ENCODE measurements at places on chromosomes 5 and 9.

GRCh38 chr9:136666372-136667213 is 3.9 kb downstream of the EGFL7 start:
- DNase-seq: no peak

- peak; percentile 48 for DNase-seq
Observed at GRCh38 chr5:150605546-150605945, 34.9 kb upstream of the SYNPO start.

DNA sequence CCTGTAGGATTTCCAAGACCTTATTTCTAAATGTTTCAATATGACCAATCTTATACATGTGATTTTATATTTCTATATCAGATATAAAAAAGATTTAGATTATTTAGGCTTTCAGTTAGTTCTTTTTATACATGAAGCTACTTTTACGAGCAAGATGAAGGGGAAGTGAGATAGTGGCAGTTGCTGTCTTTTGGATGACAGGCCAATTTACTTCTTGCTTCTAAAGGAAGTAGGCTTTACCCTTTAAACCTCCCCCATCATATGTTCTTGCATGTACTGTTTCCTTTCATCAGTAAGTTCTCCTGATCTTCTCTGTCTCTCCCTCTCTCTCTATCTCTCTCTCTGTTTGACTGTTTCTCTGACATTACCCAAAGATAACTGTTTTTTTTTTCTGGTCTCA is 4.0 kb upstream of the TYRP1 start:
- DNase-seq: no peak

DNA sequence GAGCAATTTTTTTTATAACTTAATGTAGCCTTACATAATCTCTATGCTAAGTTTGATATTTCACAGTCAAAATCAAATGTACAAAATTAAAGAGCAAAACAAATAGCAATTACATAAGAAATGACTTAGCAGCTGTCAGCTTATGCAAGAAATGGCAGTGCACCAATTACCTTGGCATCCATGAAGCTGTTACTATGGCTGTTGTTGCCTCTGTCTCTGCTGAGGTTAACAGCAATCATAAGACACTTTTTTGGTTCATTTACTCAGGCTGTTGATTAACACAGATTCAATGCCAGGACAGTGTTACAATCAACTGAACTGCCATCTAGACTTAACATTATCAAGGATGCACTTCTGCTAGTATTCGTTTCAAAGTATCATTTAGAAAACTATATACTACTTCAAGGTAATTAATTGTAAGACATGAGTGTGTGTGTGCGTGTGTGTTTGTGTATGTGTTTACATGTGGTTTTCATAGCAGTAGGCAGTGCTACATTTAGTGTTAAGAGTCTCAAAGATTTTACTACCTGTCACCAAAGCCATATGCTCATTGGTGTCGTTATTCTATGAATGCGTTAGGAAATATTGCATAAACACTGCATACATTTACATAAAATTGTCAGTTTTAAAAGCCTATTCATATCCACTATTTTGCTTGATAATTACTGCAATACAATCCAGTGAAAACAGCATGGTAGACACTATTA is 1084.2 kb upstream of the COX7C start:
- DNase-seq: peak; percentile 18

GRCh38 chr9:109843641-109844040 is 63.6 kb downstream of the PALM2AKAP2 start:
- no peak for DNase-seq

- no peak for DNase-seq
Observed at GRCh38 chr9:532707-533106, 308.8 kb upstream of the DMRT1 start.

DNA sequence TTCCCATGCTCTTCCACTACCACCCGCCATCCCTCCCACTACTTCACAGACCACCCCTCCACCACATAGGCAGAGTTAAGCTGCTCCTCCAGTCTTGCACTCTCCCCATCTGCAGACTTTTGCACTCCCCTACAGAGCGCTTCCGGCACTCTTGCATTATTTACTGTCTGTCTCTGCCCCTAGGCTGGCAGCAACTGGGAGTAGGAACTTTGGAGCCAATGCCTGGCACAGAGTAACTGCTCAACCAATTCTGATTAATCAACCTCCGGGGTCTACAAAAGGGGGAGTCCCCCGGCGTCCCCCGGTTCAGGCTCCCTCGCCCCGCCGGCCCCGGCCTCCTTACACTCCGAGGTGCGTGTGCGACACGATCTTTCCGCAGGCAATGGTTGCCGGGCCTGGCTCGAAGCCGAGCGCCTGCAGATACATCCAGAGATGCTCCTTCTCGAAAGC is 498 bp downstream of the HAUS6 start:
- peak; percentile 20 for DNase-seq

GRCh38 chr5:138986186-138986800 is 111.2 kb upstream of the LRRTM2 start:
- DNase-seq: no peak

DNA sequence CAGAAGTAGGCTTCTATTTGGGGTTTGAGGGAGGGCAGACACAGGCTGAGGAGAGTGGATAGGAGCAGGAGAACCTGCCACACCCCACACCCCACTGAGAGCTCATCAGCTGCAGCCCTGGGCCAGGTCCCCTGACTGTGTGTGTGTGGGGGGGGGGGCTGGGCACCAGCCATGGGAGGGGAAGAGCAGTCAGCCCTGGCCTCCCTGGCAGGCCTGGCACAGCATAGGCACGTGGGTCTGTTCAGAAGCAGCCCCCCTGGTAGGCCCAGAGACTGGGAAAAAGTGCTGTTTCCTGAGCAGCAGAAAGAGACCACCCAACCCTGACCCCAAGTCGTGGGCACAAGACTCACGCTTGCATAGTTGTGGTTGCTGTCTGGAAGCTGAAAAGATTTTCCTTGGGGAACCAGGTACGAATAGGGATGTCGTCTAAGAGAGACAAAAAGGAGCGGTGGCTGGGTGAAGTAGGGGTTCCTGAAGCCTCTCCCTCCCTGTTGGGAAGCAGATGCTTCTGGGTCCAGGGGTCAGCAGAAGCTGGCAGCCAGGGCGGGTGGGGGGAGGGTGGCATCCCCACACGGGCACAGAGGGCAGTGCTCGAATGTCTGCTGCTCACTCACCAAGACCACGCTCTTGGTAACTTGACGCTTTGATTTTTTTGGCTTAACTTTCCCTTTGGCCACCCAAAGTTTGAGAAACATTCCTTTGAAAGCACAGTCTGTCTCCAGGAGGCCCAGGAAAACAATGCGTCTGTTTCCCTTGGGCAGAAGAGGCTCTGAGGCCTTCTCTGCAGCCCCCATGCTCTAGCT is 2.9 kb downstream of the NSMF start:
- no peak for DNase-seq

DNA sequence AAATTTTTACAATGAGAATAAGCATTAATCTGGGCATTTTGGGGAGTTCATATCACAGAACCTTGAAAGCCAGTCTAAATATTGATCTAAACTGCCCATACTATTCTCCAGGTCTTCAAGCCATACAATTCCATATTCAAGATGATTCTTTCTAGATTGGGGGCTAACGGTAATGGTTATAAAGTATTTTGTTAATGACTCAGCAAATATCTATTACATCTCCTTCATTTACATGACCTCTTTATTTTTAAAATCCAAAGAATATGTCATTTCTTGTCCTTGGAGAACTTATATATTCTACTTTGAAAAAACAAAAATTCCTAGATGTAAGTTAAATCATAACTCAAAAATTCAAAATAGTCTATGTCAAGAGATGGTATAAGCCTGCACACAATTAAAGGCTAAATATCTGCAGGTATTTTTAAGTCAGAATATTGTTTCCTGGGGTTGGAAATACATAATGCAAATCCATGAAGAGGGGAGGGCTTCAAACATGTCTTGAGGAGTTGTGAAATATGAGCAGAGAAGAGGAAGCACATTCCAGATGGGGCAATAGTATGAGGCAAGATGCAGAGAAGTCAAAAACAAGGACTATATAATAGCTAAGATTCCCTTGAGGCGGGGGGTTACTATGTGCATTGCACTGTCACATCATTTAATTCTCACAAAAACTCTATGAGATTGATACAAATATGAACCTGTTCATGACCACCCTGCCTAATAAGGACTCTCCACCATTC is 526.4 kb downstream of the NR2F1-AS1 start:
- no peak for DNase-seq

DNA sequence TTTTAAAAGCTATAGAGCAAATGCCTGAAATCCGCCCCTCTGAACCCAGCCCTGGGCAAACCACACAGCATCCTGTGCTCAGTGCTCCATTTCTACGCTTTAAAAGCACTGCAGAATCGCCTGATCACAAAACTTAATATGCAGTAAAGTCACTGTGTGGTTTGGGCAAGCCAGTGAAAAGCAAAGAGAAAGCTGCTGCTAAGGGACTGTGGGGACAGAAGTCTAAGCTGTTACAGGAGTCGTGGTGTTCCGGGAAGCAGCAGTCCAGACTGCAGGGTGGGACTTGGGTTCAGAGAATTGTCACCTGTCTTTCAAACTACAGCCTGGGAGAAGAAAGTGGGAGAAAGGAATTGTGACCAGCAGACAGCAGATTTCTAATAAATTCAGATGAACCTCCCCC is 8.2 kb downstream of the RAPGEF1 start:
- DNase-seq: no peak

DNA sequence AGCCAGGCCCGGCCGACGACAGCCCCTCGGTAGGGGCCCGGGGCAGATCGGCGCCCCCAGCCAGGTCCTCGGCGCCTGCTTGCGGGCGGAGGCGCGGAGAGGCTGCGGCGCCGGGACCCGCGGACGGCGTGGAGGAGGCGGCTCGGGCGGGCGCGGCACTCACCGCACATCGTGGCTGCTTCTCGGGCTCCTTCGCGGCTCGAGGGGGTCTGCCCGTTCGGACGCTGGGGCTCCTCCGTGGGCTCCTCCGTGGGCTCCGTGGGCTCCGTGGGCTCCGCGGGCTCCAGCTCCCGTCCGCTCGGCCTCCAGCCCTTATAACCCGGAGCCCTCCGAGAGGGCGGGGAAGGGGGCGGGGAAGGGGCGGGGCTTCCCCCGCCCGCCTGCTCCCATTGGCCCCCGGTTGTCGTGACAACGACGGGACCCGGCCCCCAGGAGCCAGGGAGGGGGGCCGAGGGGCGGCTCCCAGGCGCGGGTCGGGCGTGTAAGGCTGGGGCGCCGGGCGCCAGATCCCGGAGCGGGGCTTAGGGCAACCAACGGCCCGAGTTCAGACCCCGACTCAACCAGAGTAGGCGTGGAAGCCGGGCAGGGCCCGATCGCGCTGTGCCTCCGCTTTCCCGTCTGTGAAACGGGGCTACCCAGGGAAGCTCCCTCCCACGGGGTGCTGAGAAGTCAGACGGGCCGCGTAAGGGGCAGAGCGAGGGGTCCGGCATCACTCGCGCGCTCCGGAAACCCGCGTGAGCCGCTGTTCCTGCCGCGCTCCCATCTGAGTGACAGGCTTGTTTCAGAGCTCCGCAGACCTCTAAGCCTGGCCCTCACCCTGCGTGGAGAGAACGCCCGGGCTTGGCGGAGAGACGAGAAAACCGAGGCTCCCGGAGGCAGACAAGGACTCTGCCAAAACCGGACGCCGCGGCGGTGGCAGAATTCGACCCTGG is at the start of gene GFPT2:
GFPT2 (minus strand) TSS at position 289 of the 932 bp plus-strand sequence; CDS start at position 170, 119 bp downstream.
- peak; percentile 44 for DNase-seq

- DNase-seq: no peak
Observed at GRCh38 chr9:126595982-126596381, 17.7 kb upstream of the LMX1B start.

- DNase-seq: no peak
Observed at GRCh38 chr5:58294598-58295305, 165.1 kb downstream of the PLK2 start.

DNA sequence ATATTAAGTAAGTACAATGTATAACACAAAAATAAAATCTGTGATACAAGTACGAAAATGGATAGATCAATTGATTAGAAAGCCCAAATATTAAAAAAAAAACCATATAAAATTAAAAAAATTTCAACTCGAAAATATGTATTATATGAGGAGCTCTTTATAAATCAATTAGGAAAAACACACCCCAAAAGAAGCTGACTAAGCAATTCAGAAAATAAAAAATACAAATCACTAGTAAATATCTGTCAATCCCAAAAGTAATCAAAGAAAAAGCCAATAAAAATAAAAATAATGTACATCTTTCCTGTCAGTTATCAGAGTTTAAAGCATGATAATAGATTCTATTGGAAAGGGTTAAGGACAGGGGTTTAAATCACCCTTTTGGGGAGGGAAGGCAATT is 10.2 kb upstream of the ACSL6 start:
- DNase-seq: no peak

- no peak for DNase-seq
Observed at GRCh38 chr9:91117959-91118703, 243.6 kb downstream of the AUH start.

GRCh38 chr5:135883441-135883840 is 12.2 kb downstream of the IL9 start:
- no peak for DNase-seq

GRCh38 chr9:109401169-109401989 is 80.5 kb upstream of the EPB41L4B start:
- peak; percentile 66 for DNase-seq

- DNase-seq: no peak
Observed at GRCh38 chr9:124473310-124473709, 23.1 kb downstream of the ADGRD2 start.

- no peak for DNase-seq
Observed at GRCh38 chr5:135223891-135224625, 175.0 kb downstream of the MACROH2A1 start.

DNA sequence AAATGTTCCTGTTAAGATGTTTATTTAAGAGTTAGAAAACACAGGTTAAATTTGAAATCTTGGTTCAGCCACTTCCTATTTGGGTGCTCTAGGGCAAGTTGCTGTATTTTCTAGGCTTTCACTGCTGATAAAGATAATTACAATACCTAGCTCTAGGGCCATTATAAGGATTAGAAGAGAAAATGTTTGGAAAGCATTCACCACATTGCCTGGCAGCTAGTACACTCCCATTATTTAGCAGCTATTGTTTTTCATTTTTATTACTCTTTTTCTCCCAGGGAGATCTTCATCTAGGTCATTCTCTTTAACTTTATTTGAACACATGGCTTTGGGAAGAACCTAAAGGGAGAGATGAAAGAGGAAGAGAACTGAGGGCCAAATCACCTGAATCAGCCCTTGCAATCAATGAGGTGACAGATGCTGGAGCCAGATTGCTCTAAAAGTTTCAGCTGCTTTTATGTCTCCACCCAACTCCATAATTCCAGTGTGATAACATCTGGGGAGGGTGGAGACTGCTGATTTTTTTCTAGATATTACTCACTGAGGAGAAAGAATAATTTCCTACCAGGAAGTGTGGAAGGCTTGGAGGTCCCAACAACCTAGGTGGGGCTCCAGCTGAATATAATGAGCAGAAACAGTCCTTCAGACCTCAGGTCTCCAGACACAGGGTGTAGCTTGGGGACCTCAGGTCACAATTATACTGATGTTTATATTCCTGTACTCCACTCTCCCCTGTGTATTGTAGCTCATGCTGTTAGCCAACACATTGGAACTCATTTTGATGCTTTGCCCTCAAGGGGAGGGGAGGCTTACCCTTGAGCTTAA is 640.0 kb downstream of the RAB3C start:
- no peak for DNase-seq

DNA sequence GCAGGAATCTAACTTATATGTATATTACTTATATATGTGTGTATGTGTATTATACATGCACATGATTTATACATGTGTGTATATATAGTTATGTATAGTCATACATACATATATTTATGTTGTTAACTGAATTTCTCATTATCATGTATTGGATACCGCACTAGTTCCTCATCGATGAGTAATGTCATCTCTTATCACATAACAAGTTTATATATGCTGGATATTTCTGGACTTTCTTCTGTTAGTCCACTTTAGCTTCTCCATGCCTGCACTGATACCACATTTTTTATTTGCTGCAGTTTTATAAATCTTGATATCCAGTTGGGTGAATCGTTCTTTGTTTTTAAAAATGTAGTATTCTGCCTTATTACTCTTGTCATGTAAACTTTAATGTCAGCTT is 50.2 kb downstream of the APC start:
- no peak for DNase-seq

Data from COR-L47 (cell line).